ENCODE measurements at places on chromosomes 3 and 15. TPM values are rescaled to one million over a fixed set of nuclear protein-coding genes. Genes with fewer than 3 reads are reported as not detected.

The MYEF2 gene
- 54.8 TPM for total RNA-seq

The BSN gene
- total RNA-seq, result 0.27 TPM

- H3K27ac ChIP-seq, result no peak overlapping the region
- DNase-seq, result no peak
- no peak overlapping the region for H3K4me3 ChIP-seq
- no peaks in the 10 kb centered on the region for H3K4me1 ChIP-seq
- H3K27me3 ChIP-seq, result peaks cover 7% of the 10 kb centered on the region
- no peaks in the 10 kb centered on the region for H3K36me3 ChIP-seq
Observed at GRCh38 chr3:46082021-46082420, 54.7 kb upstream of the XCR1 start.

- H3K27me3 ChIP-seq, result no peaks in the 10 kb centered on the region
- H3K27ac ChIP-seq, result no peak overlapping the region
- no peaks in the 10 kb centered on the region for H3K36me3 ChIP-seq
- no peak for DNase-seq
Observed at GRCh38 chr3:126154391-126155279, 25.8 kb downstream of the ALDH1L1 start.

DNA sequence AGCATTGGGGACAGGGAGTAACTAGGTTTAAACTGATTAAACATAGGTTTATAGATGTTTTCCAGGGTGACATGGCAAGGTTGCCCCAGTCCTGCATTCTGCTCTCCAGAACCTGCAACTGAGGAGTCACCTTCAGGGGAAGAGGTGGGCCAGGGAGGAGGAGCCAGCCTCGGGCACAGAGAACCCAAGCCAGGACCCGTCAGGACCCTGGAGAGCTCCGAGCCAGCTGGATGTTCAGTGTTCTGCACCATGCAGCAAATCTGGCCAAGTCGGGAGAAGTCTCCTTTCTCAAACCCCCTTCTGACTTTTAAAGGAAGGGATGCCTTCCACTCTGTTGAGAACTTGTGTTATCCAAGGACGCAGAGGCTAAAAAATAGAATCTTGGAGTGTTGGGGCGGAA, 62.1 kb upstream of the SLC6A11 start:
- H3K27ac ChIP-seq, result no peak overlapping the region
- no peak overlapping the region for H3K4me3 ChIP-seq
- no peaks in the 10 kb centered on the region for H3K36me3 ChIP-seq
- no peaks in the 10 kb centered on the region for H3K4me1 ChIP-seq

DNA sequence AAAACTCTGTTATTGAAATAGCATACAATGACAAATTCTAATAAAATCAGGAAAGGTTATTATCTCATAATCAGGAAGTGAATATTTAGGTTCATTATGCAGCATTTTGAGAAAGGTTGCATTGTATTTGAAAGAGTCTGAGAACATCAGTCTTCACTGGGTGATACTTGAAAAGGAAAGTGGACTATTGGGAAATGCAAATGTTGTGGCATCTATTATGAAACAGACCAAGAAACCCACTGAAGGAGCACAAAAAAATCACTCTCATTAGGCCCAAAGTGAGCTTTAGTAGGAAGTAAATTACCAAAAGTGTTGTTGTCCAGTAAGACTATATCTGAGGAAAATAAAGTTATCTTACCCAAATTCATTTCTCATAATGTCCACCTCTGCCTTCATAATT, 90.8 kb downstream of the ZPLD1 start:
- no peaks in the 10 kb centered on the region for H3K36me3 ChIP-seq
- no peak for DNase-seq
- no peak overlapping the region for H3K27ac ChIP-seq
- H3K27me3 ChIP-seq, result peaks cover 15% of the 10 kb centered on the region
